ENCODE measurements at places on chromosomes 1 and 21.

DNA sequence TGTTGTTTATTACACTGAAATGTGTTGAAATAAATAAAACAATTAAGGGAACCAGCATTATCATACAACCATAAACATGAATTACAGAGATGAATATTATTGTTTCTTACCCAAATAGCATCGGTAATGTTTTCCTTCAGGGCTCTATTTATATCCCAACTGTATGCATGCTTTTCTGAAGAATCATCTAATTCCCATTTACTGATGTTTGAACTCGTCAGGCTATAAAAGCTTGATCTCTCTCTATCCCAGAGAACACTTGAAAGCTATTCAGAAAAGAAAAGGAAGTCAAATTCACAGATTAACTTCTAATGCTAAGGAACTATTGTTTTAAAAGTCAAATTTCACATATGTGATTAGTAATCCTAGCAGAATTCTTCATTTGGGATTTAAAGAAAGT is 12.4 kb downstream of the NUP133 start:
- no peak for DNase-seq

DNA sequence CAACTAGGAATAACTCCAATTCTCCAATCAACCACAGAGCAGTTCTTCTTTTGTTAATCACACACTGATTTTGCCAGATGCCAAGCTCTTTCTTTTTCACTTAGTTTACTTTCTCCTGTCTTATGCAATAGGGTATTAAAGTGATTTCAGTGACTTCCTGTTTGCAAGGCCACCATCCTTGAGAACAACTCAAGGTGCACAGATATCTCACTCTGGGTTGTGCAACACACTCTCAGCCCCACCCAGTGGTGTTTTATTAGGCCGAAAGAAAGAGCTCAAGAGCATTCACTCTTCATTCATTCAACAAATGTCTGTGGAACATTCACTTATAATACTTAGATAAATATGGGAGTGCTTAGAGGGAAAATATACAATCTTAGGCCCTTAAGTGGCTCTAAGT is 352.5 kb downstream of the ZNF326 start:
- DNase-seq, result no peak

DNA sequence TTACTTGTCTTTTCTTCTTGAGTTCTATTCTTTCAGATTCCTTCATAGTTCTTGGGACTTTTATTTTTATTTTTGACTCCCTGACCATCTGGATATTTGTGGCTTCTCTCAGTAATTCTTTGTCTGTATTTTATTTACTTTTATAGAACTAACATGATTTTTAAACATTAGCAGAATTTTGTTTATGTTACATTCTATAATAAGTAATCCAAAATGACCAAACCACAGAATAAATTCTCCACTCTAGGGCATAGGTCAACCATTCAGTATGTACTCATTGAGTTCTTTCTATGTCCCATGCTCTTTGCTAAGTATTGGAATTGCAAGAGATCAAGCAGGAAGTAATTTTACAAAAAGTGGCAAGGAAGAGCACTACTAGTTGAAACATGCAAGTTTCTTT is 969.0 kb downstream of the TTLL7 start:
- no peak for DNase-seq

GRCh38 chr1:180909005-180909414 is 3.7 kb upstream of the KIAA1614 start:
- no peak for DNase-seq

GRCh38 chr21:15278279-15278678 is 213.5 kb upstream of the NRIP1 start:
- DNase-seq, result no peak

DNA sequence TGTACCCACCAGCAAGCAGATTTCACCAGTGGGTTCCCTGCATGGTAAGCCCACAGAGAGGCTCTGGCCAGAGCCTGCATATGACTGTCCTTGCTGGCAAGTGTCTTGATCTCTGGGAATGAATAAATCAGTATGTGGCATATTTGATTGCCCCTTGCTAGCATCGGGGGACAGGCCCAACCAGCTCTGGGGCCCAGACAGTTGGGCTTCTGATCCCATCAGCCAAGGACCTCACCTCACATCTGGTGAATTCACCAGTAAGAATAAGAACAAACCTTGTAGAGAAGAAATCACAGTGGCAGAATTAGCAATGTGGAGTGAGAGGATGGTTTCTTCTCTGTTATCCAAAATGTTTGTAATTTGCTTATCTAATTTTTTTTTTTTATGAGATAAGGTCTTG is 15.9 kb downstream of the SLC1A7 start:
- no peak for DNase-seq

GRCh38 chr1:89525169-89525855 is 683 bp downstream of the LRRC8B start:
- DNase-seq, result peak; percentile 39

- no peak for DNase-seq
Observed at GRCh38 chr1:69861641-69862040, 293.9 kb downstream of the LRRC7 start.

- DNase-seq, result no peak
Observed at GRCh38 chr1:153553830-153554541, 4.9 kb upstream of the S100A3 start.

- no peak for DNase-seq
Observed at GRCh38 chr1:190001187-190001586, 476.5 kb downstream of the BRINP3 start.

DNA sequence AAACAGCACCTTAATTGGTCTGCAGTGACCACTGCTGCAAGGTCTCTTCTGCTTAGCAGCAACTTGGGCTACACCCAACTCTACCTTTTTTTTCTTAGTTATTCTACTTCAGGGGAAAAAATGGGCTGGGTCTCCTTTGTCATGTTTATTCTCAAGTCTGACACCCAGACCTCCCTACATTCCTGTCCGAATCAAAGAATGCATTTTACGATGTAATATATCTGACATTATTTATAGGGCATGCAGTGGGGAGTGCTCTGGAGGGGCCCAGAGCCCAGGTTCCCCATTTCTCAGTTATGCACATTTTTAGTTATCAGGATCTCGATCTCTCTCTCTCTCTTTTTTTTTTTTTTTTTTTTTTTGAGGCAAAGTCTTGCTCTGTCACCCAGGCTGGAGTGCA is 50.5 kb downstream of the OPTC start:
- DNase-seq, result no peak

DNA sequence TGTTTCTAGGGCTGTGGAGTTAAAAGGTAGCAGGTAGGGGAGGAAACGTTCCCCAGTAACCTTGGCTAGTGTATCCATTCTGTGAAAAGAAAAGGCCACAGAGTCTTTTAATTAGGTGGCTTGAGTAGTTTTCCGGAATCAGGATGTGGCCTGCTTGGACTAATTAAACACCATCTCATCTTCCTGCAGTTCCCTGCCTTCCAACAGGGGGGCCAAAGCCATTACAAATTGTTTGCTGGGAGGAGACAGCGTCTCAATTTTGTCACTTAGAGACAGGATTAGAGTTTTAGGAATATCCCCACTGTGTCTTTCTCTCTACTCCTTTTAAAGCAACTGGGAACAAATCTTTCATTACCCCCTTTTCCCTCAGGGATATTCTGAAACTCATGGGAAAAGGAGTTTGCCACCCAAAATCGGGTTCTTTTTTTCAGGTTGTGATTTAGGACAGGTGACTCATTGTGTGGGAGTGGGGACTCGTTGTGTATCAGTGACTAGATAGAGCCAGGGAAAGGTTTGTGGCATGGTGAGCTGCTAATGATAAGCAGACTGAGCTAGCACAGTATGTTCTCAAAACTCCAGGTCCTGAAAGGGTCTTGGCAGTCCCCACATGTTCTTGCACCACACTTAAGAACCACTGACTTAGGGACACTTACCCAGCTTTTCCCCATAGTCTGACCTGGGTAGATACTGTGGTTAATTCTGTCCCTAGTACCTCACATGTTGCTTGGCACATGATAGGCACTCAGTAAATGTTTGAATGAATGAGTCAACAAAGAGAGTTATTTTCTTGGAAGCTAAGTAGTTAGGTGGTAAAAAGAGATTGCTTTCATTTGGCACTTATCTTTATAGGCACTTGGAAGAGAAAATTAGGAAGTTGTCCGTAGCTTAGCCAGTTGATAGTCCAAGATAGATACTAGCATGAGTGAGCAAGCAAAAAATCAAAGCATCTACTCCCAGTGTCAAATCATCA is 22.5 kb downstream of the INTS3 start:
- DNase-seq, result no peak

DNA sequence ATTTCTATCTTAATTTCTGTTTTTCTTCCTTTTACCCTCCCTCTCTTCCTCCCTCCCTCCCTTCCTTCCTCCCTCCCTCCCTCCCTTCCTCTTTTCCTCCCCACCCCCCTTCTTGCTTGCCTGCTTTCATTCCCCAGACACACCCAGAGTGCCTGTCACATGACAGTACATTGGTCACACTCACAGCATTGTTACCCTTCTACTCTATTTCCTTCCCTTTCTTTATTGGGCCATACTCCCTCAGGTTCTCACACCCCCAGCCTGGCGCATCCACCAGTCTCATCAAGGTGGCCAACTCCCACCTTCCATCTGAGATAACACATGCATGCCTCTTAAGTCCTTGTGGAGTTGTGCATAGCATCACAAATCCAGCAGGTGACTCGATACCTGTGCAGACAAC is 10.9 kb downstream of the TMPRSS3 start:
- DNase-seq, result no peak

DNA sequence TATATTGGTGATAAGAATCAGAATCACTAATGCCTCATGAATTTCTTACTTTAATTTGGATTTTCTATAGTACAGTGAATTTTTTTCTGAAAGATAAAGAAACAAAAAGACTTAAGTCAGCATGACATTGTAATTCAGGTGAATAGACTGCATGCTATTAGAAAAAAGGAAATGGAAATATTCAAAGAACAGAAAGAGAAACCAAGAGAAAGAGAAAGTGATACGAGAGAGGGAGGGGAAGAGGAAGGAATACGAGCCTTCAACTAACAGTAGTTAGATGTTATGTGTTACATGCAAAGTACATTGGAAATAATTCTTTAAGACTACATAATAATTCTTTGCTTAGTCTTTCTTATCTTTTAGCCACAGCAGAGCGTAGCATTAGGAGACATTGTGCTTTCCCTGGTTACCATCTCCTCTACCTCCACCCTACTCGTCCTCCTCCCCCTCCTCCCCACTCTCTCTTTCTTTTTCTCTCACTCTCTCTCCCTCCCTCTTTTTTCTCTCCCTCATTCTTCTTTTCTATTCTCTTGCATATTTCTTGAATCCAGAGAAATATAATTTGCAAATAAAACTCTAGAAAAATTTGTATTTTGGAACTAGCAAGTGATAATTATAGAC is 46.4 kb upstream of the ADGRL4 start:
- DNase-seq, result no peak

GRCh38 chr1:224235813-224236493 is 52.9 kb downstream of the DEGS1 start:
- DNase-seq, result no peak

GRCh38 chr1:187476671-187477070 is 647.9 kb downstream of the PLA2G4A start:
- no peak for DNase-seq

GRCh38 chr1:95140791-95141190 is 23.6 kb downstream of the TLCD4 start:
- DNase-seq, result no peak

GRCh38 chr1:165937829-165938228 is 110.4 kb downstream of the UCK2 start:
- DNase-seq, result no peak

GRCh38 chr1:208006258-208006920 is 95.5 kb upstream of the CD34 start:
- no peak for DNase-seq

DNA sequence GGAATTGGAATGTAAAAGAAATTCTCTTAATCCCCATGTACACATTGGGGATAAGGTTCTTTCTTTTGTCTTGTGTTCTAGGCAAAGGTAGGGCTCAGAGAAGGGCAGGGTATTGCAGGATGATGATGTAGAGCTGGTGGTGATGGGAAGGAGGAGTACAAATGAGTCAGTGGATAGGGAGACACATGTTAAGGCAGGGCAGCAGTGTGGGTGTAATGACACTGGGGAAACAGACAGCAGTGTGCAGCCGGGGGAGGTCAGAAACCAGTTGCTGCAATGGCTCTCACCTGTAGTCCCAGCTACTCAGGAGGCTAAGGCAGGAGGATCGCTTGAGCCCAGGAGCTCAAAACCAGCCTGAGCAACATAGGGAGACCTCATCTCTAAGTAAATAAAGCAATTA is 5.1 kb downstream of the NLRP3 start:
- DNase-seq, result no peak

DNA sequence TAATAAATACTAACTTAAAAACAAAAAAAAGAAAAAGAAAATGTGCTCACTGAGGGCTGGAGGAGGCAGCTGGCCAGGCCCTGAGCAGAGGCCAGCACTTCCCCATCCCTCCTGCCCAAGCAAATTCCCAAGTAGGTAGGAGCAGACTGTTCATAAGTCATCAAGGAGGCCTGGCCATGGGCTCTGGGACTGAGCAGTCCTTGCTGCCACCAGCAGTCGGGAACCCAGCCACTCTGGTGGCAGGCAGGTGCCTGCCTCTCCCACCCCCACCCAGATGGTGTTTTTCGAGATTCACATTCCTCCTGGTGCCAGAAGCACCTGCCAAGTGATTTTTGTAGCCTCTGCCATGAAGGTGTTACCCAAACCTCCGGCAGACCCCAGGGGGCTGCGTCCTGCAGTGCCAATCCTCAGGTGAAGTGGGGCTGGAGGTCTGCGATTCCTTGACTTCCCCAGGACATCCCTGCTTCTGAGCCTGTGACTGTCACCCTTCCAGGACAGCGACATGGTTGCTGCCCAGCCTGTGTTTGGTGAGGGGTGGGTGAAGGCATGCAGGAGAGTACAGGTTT is 204.2 kb upstream of the TMEM51 start:
- no peak for DNase-seq

GRCh38 chr1:54582566-54583306 is 34.7 kb downstream of the ACOT11 start:
- DNase-seq, result no peak

DNA sequence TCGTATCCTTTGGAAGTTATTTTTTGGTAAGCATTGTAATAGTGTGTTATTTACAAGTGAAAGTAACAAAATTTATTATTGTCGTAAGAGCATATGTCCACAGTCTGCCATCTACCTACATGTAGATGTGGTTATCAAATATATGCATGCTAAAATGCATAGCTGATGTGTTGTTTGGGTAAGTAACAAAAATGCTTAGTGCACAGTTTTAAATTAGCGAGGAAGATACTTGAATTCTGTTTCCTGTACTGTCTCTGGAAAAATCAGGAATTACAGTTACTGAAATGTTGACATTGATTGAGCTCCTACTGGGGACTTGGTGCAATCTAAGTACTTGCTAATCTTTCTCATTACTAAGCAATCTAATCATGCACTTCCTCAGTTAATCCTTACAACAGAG is 14.3 kb downstream of the WDR64 start:
- no peak for DNase-seq

DNA sequence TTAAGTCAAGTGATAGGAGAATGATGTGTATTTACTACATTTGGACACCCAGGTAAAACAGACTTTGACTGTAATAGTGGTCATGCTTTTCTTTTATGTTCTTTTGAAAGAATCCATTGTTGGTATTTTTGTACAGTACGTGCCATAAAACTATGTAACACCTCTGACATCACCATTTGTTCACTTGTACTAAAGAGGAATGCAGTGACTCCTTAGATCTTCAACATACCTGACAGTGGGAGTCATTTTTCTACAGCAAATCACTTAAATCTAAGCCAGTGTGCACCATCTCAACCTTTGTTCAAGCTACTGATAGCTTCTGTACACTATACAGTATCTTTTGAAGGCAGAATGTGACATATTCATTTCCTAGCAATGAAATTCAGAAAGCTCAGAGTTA is 6.3 kb upstream of the PLD5 start:
- DNase-seq, result no peak

Data from glutamatergic neuron (in vitro differentiated cells).